AG09309 (cell line): ENCODE measurements at places on chromosomes 1 and 21.

GRCh38 chr1:99281105-99281504 lies 16.8 kb downstream of the PLPPR4 start:
- no peak for DNase-seq

- peak; percentile 64 for DNase-seq
Measured at GRCh38 chr1:38221006-38221649, 174.5 kb upstream of the POU3F1 start.

- no peak for DNase-seq
Measured at GRCh38 chr1:32539584-32540571, 651 bp downstream of the ZBTB8A start.

GRCh38 chr1:164720440-164721227 lies 161.7 kb downstream of the PBX1 start:
- DNase-seq = no peak

DNA sequence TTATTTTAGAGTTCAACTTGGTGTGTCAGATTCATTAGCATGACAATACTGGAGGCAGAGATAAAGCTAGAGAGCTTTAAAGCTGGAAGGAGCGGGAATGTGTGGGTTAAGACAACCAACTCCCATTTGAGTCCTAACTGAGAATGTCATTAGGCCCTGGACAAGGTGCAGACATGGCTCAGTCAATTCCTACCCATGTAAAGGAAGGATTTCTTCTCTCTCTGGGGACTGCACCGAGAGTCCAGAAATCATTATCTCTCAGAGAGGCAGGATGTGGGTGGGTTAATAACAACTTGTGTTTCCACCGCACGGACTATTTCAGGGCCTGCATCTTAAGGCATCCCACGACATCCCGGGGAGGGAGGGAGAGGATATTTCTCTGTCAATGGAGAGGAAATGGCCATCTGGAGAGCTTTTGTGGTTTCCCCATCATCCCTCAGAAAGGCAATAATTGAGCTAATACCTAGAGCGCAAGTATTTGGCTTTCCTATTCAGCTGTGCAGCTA lies 46.7 kb upstream of the SARS1 start:
- DNase-seq = no peak

- no peak for DNase-seq
Measured at GRCh38 chr1:90200646-90201205, 205.8 kb downstream of the ZNF326 start.

DNA sequence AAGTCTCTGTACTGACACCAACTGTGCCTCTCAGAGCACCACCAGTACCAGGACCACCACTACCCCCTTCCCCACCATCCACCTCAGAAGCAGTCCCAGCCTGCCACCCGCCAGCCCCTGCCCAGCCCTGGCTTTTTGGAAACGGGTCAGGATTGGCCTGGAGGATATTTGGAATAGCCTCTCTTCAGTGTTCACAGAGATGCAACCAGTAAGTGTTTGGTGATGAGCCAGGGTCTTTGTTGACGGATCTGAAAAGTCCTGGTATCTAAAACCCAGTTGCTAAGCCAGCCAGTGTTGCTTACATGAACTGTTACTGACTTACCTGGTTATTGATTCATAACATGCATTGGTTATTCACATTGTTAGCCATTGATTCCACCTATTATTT lies 1.1 kb downstream of the C1orf56 start:
- DNase-seq = no peak

DNA sequence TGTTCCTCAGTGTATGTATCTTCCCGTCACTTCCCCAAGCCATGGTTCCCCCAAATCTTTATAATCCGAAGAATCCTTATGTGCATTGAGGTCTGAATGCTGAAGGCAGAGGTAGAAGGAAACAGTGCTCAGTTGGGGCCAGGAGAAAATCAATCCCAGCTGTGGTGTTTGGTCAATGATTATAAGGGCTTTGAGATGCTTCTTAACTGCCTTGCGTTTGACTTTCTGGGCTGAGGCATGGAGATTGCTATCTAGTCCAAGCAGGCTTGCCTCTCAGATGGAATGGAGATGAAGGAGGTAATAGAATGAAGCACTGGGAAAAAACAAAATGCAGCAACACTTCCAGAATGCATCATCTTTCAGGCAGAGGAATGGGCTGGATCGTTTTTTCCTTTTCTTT lies 3.6 kb upstream of the MAP1LC3C start:
- no peak for DNase-seq

- no peak for DNase-seq
Measured at GRCh38 chr1:239703075-239703474, 316.7 kb downstream of the CHRM3 start.

DNA sequence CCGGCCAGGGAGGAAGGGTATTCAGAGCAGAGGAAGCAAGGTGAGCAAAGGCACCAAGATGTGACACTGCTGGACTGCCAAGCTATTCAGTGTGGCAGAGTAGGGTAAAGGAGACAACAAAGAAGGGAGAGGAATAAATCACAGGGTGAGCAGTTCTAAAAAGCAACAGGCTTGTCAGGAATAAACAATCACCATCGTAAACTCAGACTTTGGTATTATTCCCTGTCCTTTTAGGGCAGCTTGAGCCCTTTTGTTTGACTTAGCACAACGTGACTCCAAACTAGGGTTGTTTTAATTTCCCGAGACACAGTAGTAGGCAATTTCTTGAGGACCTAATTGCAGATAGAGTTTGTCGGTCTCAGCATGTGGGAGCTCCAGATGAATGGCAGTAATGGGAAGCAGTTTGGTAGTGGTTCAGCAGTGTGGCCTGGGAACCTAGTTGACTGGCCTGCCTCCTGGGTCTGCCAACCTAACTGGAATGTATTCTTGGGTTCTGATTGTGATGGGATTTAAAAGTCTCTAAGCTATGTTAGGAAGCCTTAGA lies 4.3 kb downstream of the CR1L start:
- DNase-seq = no peak

GRCh38 chr1:45508295-45509151 lies 8.4 kb downstream of the MMACHC start:
- DNase-seq = no peak

- no peak for DNase-seq
Measured at GRCh38 chr1:31155216-31155806, 84.4 kb downstream of the NKAIN1 start.

GRCh38 chr1:197081117-197081753 lies 14.2 kb upstream of the F13B start:
- no peak for DNase-seq

GRCh38 chr1:118304722-118305359 lies 119.8 kb upstream of the SPAG17 start:
- no peak for DNase-seq

- no peak for DNase-seq
Measured at GRCh38 chr1:204081164-204081790, 8.4 kb downstream of the SOX13 start.

DNA sequence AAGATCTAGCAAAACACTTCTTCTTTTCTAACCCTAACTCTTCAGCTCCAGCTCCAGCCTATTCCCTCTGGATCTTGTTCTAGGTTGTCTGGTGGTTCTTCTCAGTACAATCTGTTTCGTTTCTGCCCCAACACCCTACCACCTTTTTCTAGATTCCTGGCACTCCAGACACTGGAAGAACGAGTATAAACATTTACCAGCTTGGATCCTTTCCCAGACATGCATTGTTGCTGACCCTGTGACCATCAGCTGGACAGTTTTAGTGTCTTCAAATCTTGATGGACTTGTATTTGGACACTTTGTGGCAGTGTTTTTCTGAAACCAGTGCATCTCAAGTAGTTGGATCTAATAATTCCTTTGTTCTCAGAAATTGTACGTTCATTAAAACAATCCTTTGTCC lies 30.6 kb upstream of the CACNA1E start:
- no peak for DNase-seq

DNA sequence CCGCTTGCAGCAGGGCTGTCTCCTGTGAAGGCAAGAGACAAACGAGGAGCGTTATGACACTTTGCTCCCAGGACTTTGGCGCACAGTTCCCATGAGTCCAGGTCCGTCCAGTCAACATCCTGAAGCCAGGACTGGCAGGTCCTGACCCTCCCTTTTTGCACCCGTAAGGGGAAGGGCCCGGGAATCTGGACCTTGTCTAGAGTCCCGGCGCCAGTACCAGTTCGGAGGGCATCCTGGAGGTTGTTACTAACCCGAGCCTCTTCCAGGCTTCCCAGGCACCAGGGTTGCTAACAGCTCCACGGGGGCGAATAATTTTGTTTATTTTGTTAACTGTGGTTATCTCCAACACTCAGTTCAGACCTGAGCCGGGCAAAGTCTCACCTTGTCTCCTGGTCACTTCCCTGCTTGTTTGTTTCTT lies 682 bp upstream of the RWDD3 start:
- no peak for DNase-seq

GRCh38 chr21:28378026-28378425 lies 614.7 kb downstream of the LTN1 start:
- DNase-seq = no peak

- DNase-seq = no peak
Measured at GRCh38 chr1:208808301-208808700, 564.1 kb upstream of the PLXNA2 start.

DNA sequence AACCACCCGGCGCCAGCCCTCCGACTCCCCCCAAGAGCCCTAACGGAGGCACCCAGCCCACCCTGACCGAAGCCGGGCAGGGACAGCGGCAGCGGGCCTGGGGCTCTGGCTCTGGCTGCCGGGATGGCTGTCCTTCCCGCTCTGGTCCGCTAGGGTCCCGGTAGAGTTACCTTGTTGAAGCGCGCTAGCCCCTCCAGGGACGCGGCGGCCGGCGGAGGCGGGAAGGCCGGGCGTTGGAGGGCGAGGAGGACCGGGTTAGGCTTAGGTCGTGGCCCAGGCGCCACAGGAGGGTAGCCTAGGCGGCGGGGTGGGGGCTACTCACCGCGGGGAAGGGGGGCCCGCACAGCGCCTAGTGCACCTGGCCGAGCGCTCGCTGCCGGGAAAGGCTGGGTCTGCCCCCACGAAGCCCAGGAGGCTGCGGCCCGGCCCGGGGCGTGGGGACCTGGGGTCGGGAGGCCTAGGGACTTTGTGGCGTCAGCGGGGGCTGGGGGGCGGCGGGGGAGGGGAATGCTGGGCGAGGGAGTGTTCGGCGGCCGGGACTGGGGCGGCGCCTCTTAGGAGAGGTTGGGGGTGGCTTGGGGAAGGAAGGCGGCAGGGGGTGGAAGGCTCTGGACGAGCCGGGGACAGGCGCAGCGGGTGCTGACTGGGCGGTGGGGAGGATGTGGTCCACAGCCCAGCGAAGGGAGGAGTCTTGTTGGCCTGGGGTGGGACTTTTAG lies at the start of gene TRIM17:
TRIM17 (minus strand) TSS at position 645 of the 717 bp plus-strand sequence. CDS start 1,789 bp downstream, outside the sequence.
- no peak for DNase-seq

GRCh38 chr21:29232530-29233255 lies 66.0 kb upstream of the BACH1 start:
- no peak for DNase-seq

- DNase-seq = no peak
Measured at GRCh38 chr1:108624069-108624468, 36.8 kb downstream of the HENMT1 start.

DNA sequence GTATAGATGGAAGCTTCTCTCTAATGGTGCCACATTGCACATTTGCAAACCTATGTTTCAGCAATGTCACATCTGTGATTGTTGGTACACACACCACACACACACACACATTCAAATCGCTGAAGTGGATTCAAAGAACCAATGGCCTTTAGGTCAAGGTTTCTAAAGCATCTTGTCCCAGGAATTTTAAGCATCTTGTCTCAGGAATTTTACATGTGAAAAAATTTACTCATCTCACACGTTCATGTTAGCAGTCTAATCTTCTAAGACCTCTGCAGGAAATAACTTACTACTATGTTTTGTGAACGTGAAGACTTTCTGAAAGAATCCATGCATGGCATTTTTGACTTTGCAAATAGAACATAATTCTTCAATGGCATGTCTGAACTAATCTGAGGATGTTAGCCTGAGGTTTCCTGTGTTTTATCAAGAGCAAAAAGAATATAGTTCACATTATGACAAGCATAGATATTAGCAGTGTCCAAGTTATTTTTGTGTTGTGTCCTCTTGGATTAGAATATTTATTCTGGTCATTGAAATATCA lies 125.1 kb downstream of the CYYR1 start:
- DNase-seq = no peak

GRCh38 chr1:110356379-110356778 lies 17.2 kb downstream of the RBM15 start:
- no peak for DNase-seq

- no peak for DNase-seq
Measured at GRCh38 chr1:20684651-20685050, 23.5 kb upstream of the DDOST start.

DNA sequence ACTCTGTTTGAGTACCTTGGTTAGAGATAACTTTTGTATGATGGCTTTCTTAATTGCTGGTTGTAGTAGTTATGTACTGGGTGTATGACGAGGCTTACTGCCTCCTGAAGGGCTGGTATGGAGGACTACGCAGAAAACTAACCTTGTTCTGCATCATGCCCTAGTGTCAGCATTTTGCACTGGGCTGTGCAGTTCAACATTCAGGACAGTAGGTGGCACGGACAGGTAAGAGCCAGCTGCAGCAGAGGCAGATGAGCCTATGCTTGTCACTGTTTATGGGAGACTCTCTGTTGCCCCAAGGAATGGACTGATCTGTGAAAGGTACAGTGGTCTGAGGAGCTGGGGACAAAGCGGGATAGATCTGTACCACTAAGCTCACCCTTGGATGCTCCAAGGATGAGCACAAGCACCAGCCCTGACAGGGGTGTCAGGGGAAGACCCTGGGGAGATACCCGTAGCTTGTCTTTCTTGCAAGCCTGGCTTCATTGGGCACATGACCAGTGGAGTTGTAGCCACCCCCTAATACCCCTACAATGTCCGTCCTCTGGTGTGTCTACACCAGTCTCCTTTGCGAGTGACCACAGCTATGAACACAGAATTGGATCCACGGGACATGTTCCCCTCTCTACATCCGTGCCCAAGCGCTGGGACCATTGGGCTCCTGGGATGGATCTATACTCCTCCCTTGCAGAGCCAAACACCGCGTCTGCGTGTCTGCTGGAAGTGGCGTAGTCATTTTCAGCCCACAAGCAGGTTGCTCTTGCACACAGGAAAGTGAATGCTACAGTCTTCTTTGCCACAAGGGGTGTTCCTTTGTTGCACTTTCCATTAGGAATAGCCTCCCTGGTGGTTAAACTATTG lies 51.1 kb upstream of the CFHR3 start:
- DNase-seq = no peak

DNA sequence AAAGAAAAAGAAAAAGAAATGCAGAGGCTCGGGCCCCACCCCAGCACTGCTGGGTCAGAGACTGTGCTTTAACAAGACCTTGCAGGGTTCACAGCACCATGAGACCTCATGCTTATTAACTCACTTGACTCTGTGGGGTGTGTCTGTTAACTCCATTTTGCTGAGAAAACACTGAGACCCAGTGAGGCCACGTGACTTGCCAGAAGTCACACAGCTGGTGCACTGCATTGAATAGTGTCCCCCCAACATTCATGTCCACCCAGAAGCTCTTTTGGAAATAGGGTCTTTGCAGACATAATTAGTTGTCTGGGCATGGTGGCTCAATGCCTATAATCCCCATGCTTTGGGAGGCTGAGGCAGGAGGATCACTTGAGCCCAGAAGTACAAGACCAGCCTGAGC lies 39.7 kb downstream of the CHD5 start:
- DNase-seq = no peak

GRCh38 chr21:45295576-45296365 lies 8.1 kb upstream of the POFUT2 start:
- peak; percentile 83 for DNase-seq
